ENCODE measurements at places on chromosomes 11 and 22.

GRCh38 chr22:45421349-45422055 is 8.0 kb downstream of the RIBC2 start:
- DNase-seq = no peak

- no peak for DNase-seq
Measured at GRCh38 chr22:27686534-27686933, 115.0 kb downstream of the MN1 start.

DNA sequence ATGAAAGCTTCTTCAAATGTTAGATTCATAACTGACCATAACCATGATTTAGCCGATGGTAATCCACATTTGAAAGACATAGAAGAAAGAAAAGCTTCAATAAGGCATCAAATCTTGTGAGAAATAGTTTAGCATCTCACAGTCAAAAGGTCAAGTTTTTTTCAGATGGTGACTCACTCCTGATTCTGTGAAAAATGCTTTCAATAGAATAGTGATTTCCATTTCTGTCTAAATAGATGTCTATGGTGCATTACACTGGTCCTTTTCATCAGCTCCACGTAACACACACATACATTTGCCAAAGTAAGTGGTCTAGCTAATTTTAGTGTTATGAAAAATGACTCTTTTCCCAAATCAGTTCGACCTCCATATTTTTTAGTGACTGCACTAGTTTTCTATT is 139.2 kb downstream of the LRRC4C start:
- DNase-seq = no peak

DNA sequence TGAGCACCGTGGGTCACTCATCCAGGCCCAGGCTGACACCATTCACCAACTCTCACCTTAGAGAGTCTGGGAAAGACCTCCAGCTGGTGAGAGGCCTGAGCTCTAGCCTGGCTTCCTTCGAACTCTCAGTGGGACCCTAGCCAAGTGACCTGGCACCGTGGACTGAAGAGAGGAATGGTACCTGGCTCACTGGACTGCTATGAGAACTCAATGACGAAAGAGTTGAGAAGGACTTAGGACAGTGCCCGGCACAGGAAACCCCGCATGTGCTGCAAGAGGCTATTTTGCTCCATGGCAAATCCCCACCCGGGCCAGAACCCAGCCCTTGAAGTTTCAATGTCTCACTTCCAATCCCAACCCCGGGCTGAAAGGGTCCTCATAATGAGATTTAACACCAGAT is 605 bp upstream of the RAPSN start:
- no peak for DNase-seq

DNA sequence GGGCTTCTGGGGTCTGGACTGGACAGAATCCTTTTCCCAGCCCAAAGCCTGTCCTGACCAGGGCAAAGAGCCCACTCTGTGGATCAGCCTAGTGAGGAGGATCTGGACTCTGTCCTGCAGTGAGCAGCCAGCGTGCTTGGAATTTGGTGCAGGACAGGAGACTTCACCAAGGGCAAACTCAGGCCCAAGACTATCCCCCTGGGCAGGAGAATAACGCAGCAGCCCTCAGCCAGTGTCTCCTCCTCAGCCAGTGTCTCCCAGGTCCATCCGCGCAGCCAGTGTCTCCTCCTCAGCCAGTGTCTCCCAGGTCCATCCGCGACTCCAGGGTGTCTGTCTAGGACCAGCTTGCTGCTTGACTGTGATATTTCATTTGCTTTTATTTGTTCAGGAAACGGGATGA is 1334.0 kb downstream of the TBC1D22A start:
- DNase-seq = no peak

DNA sequence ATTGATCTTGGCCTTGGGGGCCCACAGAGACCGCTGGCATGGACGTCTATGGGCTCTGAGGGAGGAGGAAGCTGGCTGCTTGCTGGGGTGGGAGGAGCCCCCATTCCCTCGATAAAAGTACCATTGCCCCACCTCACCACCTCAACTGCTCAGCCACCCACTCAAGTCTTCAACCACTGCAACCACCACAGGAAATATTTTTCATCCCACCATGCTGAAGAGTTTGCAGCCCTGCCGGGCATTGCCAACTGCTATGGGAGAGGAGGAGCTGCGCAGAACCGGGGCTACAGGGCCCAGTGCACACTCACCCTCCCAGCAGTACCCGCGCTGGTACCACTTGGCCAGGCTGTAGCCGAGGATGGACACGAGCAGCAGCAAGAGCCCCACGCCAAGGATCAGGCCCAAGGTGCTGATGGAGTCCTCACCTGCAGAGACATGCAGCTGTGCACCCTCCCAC is 29.2 kb downstream of the IL10RA start:
- DNase-seq = no peak

DNA sequence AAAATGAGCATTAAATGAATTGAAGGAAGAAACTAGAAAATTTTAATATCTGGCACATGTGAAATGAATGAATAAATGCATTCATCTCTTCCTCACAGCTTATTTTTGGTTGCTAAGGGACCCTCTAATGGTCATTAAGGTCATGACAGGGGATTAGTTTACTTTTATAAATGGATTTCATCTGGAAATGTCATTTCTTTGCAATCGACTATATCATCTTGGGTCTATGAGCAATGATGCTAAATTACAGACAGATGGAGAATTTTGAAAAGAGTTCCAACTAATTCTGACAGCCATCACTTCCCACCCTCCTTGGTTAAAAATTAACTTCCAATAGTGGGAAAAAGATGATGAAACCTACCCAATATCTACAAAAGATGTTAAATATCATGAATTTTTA is 98.0 kb downstream of the KIF18A start:
- DNase-seq = no peak

DNA sequence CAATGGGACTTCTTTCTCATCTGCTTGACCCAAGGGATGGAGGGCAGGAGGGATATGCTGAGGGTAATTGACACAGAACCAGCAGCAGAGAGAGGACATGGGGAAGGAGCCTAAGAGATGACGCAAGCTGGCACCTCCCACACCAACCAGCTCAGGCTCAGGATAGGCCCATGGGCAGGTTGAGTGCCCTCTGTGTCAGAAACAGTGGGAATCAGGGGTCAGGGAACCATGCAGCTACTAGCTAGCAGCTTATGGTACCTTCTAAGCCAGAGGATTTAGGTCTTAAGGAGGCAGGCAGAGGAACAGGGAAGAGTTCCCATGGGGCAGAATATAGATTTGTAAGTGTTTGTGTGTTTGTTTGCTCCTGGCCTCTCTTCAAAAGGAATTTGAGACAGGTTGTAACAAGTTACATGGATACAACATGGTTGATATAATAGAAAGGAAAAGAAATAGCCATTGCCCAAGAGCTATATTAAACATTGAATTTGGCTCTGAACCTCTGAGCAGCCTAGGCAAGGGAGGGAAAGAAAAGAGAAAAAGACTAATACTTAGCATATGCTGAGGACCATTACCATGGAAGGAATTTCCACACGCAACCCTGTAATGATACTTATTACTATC is 39.9 kb upstream of the NAV2 start:
- no peak for DNase-seq

- no peak for DNase-seq
Measured at GRCh38 chr11:118714816-118715215, 35.4 kb upstream of the TREH start.

- no peak for DNase-seq
Measured at GRCh38 chr11:75524665-75525432, 892 bp downstream of the GDPD5 start.

DNA sequence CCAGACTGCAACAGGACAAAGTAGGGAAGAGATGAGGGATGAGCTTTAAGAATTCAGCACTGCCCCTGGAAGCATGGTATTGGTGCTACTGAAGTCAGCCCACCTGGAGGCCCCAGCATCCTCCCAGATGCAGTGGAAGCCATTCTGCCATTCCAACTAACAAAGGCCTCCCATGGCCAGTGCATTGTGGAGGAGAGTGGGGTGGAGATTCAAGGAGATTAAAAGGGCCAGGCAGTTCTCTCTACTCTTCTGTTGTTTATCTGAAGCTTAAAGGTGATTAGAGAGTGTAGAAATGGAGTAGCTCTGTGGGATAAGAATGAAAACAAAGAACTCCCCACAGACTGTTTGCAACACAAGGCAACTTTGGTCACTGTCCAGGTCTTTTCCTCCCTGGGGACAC is 24.1 kb upstream of the TSKU start:
- no peak for DNase-seq

DNA sequence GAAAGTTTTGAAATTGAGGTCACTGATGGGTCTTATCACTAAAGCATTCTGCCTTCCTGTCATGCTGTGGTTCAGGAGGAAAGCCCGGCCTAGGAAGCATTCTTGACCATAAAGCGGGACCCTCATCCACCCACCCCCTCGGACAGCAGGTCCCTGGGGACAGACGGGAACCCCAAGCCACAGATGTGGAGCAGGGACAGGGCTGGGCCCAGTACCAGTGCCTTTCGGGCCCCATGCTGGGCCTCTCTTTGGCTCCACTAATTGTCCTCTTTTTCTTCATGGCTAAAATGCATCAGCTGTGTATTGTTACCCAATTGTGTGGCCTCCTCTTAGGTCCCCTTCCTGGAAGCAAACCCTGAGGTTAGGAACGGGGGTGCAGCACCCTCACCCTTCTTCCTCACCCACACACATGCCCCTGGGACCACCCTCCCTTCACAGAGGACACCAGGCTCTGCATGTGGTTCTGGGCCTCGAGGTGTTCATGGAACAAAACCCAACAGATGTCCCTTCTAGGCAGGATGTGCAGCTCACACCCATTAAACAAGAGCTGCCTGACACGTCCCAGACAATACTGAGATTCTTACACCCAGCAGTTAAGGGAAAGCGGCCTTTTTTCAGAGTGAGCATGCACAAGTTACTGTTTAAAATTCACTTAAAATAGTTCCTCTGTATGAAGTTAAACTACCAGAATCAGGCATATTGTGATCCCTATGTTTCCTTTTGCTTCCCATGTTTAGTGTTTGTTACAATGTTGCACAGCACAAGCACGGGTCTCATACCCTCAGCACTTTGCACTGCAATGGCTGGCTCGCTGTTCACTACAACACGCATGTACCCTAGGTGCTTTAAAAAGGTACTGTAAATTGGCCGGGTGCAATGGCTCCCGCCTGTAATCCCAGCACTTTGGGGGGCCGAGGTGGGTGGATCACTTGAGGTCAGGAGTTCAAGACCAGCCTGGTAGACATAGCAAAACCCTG is 807.6 kb downstream of the BRD1 start:
- no peak for DNase-seq

DNA sequence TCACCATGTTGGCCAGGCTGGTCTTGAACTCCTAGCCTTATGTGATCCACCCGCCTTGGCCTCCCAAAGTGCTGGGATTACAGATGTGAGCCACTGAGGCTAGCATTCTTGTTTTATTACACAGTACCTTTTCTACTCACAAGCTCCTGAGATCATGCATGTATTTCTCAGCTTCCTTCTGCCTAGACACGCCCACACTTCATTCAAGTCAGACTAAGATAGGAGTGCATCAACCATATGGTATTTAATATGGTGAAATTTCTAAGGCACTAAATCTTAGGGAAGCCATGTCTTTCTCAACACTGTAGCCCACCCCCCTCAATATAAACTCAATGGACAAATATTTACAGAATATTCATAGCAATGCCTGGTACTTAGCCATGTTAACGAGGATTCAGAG is 62.1 kb downstream of the SLC25A17 start:
- no peak for DNase-seq

DNA sequence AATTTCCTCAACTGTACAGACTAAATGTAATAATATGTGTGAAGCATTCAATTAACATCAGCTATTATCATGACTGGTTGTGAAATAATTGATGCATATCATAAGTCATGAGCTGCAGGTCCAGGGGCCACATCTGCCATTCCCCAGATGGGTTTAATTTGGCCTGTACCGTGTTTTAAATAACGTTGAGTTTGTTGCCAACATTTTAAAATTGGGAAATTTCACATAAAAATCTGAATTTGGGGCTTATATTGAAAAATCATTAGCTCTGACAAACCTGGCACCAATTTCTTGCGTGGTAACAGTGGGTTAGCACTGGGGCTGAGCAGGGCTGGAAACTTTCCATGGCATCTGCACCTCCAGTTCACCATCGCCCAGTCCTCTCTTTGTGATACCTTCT is 193.9 kb downstream of the SNX19 start:
- DNase-seq = no peak

DNA sequence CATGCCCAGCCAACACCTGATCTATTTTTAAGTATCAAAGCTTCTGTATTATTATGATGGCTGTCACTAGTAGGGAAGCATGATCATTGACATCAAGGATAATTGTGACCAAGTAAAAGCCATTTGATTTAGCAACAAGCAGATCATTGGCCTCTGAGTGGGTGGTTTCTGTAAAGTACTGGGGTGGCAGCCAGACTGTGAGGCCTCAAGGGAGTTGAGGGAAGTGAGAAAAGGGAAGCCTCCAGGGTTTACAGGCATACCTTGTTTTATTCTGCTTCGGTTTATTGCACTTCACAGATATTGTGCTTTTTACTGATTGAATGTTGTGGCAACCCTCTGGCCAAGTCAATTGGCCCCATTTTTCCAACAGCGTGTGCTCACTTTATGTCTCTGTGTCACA is 60.1 kb downstream of the PRR5L start:
- no peak for DNase-seq

DNA sequence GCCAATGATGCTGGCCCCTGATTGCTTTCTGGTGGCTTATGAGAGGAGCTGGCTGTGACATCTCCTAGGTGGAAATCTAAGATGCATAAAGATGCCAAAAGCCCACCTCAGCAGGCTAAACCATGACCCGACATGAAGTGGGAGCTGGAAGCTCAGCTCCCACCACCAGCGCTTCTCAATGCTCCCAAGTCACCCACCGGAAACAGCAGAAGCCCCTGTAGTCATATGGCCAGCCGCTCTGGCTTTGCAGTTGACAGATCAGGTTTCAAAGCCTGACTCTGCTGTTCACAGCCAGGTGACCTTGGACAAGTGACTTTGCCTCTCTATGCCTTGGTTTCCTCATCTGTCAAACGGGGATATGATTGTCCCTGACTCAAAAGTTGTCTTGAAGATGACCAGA is 29.1 kb upstream of the ANO1 start:
- no peak for DNase-seq

DNA sequence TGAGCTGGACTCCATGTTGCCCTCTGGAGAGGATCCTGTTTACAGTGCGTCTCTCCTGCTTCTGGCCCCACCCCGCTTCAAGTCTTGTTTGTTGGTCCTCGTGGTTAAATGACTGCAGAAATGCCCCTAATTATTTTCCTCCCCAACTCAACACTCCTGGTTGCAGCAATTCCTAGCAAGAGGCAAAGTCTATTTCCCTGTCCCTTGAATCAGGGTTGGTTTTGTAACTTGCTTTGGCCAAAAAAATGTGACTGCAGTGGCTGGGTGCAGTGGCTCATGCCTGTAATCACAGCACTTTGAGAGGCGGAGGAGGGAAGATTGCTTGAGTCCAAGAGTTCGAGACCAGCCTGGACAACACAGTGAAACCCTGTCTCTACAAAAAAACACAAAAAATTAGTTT is 41.0 kb upstream of the FGF3 start:
- DNase-seq = no peak

GRCh38 chr11:95231881-95232605 is 1.0 kb upstream of the SESN3 start:
- peak; percentile 91 for DNase-seq

- DNase-seq = no peak
Measured at GRCh38 chr22:49297286-49297870, 530.3 kb downstream of the BRD1 start.

GRCh38 chr22:31530823-31531195 is 34.5 kb downstream of the SFI1 start:
- no peak for DNase-seq

GRCh38 chr11:75558939-75559843 is 2.9 kb upstream of the SERPINH1 start:
- no peak for DNase-seq

All from NCI-H1092 (cell line).